Fibroblast of villous mesenchyme (primary cell): ENCODE measurements at places on chromosomes 3 and 15.

GRCh38 chr3:152073267-152073666 lies 195.5 kb upstream of the MBNL1 start:
- DNase-seq: peak; percentile 38

DNA sequence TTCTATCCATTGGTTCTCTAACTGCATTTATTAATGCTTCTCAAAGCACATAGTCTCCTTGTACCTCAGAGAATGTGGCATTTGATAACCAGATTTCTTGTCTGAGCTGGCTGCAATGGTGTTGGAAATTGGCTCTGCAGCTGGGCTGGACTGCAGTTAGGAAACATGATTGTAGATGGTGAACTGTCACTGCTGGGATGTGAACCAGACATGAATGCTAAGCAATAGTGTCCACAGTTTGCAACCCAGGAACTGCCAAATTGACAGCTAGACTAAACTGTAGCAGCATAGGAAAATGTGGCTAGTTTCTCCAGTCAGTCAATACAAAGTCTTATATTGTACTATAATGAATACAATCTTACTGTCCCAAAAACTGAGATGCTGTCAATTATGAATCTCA lies 656.6 kb upstream of the GOLIM4 start:
- no peak for DNase-seq

DNA sequence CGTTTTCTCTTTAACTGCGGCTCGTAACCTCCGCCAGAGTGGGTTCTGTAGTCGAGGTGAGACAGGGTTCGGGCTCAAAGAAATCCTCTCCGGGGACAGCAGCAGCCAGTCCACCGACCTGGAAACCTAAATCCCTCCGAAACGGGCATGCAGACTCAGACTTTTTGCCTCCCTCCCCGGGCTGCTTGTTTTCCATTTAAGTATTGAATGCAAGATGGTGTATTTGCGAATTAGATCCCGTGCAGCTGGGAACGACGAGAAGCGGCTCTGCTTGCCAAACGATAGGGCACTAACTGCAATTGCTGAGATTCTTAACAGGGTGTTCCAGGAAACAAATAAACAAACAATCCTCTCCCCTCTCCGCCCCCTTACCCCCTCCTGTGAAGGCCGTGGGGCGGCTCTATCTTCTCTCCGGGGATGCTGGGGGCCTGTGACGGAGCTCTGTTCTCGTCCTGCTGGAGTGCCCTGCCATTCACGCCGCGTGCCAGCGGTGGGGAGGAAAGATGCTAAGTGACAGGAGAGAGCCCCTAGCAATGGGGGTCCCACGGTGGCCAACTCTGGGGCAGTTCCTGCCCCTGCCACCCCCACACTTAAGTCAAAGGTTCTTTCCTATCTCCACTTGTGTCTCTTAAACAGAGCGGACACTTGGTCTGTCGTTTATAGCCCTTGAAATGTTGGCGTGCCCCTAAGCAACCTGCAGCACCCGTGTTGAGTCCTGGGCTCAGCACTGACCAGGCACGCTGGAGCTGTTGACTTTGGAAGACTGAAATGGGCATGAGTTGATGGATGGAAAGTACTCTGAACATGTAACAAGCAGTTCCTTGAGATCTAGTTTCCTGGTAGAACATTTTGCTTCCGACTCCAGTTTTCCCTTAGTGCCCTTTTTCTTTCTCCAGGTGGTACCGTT lies 1.3 kb upstream of the ETV5 start:
- DNase-seq: peak; percentile 54

- DNase-seq: no peak
Measured at GRCh38 chr3:185172086-185173049, 19.5 kb upstream of the C3orf70 start.

DNA sequence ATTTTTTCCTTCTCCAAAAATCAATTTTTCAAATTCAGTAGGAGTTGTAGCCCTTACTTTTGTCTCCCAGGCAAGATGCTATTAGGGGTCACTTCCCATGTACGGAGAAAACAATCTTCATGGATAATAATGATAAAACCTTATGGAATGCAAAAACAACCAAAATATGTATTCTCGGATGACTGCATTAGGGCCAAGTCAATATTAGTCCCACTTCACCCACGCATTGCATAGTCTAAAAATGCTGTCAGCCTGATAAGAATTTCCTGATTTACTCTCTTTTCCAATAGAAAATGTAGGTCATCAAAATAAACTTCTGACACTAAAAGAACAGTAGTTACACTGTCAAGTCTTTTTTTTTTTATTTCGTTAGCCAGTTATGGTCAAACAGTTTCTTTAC lies 2.7 kb downstream of the VGLL3 start:
- DNase-seq: peak; percentile 79

GRCh38 chr3:175266478-175266877 lies 407.3 kb downstream of the NAALADL2 start:
- DNase-seq: peak; percentile 22

DNA sequence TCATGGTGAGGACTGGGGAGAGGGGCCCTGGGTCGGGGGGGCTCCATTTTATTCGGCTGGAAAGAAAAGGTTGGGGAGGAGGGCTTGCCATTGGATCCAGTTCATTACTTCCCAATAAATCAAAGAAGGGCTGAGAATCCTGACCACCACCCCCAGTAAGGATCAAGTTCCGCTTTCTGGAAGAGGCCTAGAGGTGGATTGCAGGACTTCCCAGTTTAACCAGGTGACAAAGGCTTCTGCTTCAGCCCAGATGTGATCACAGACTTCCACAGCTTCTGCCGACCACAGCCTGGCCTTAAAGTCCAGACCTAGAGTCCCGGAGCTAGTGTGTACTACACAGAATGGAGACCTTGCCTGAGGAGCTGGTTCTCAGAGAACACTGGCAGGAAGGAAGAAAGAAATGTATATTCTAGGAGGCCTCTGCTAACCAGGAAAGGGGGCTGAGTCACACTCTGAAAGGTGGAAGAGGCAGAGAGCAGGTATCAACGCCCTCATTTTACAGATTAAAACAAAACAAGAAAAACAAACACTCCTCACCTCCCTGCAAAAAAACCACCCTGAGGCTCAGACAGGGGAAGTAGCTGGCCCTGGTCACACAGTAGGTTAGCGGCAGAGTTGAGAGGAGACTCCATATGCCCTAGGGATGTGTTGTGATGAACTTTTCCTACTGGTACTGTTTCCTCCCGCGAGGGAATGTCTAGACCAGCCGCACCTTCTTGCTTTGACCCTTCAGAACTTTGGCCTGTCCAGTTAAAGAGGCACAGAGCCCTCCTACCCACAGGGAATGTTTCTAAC lies 1.1 kb upstream of the CEMIP start:
- no peak for DNase-seq

DNA sequence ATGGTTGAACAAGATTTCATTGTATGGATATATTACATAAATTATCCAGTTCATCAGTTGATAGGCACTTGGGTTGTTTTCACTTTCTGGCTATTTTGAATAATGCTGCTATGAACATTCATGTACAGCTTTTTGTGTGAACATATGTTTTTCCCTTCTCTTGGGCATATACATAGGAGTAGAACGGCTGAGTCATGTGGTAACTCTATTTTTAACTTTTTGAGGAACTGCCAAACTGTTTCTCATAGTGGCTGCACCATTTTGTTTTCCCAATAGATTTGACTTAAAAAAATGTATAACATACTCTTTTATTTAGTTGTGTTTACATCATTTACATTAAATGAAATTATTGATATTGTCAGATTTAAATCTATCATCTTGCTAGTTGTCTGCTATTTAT lies 28.8 kb upstream of the RFX7 start:
- no peak for DNase-seq

- no peak for DNase-seq
Measured at GRCh38 chr3:127275287-127275781, 12.5 kb downstream of the PRR20G start.

DNA sequence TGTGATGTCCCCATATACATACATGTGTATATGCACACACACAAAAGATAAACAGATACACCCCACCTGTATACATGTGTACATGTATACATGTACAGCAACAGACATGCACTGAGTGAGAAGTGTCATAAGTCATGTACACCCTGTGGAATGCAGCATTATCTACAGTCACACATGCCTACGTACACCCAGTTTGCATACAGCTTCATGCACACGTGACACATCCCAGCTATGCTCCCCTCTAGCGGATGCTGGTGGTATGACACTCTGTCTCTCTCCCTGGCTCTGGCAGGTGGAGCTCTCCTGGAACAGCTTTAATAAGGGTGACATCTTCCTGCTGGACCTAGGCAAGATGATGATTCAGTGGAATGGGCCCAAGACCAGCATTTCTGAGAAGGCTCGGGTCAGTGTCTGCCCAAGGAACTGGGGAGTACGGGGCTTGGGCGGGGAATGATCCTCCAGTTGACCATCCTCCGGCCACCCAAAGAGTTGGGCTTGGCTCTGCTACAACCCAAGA lies 6.3 kb downstream of the VILL start:
- DNase-seq: peak; percentile 69

- peak; percentile 42 for DNase-seq
Measured at GRCh38 chr3:31010491-31010890, 116.0 kb upstream of the GADL1 start.

- no peak for DNase-seq
Measured at GRCh38 chr3:181326637-181327223, 337.2 kb upstream of the DNAJC19 start.

- no peak for DNase-seq
Measured at GRCh38 chr3:101842245-101842934, 6.9 kb upstream of the NFKBIZ start.

DNA sequence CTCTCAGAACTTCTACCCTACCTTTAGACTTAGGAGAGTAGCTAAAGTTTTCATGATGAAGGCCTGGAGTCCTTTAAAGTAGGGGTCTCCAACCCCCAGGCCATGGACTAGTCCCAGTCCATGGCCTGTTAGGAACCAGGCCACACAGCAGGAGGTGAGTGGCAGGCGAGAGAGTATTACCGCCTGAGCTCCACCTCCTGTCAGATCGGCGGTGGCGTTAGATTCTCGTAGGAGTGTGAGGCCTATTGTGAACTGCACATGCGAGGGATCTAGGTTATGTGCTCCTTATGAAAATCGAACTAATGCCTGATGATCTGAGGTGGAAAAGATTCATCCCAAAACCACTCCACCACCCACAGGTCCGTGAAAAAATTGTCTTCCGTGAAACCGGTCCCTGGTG lies 18.3 kb upstream of the CACNA2D3 start:
- no peak for DNase-seq

DNA sequence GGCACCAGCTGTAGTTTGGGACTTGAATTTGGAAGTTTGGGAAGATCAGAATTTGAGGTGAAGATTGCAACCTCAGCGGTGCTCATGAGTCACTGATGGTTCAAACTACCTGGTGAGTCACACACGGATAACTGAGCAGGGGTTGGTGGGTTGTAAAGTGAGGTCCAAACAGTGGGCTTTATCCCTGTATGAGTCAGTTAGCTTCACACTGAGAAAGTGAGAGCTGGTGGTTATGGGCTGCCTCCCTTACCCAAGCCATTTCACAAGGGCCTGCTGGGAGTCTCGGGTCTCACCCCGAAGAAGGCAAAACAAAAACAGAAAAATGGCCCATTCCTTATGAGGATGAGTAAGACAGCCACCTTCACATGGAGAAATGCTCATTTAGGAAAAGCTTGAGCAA lies 77.0 kb downstream of the ITGA11 start:
- peak; percentile 97 for DNase-seq

DNA sequence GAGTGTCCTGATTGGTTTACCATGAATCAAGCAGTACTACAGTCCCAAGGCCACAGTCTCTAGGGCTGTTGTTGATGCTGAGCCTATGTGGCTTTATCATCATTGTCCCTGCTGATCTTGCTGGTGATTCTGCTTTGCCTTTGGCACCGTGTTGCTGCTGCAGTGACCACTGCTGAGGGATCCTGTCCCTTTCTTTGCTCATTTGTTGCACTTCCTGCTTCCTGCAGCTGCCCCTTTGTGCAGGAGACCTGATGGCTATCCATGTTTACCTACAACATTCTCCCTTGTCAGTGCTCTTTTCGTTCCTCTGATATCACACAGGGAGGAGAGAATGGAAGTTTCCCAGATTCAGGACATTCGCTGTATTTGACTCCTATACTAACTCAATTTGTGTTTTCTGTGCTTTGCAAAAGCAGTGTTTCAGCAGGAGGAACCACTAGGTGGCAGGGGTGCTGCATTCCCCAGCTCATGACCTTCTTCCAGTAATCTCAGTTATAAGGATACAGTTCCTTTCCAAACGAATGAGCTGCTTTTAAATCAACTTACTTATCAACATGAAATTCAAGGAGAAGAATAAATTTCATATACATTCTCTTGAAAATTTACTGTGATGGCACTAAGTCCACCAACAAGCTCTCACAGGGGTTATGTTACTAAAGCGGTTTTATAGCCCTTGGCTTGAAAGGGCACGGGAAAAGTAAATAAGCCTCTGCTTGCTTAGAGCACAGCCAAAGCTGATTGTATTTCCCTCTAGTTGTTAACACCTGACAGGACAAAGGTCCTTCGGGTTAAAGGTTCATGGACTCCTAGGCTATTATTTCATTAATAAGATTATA lies 9.7 kb upstream of the THUMPD3 start:
- peak; percentile 75 for DNase-seq

GRCh38 chr3:168336276-168336675 lies 240.6 kb upstream of the GOLIM4 start:
- DNase-seq: peak; percentile 2

DNA sequence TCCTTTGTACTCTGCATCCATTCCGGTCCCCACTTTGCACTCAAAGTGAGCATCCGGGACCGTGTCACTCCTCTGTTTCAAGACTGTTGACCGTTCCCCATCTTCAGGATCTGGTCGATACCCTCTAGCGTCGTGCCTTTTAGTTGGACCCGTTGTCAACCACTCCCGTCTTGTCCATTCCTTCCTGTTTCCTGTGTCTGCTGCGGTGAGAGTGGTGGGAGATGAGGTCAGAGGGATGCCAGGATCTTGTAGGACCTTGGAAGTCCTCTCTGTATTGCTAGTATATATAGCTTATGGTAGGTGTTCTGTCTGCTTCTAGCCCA lies 624 bp downstream of the BRK1 start:
- peak; percentile 59 for DNase-seq

GRCh38 chr15:35505809-35506208 lies 40.2 kb downstream of the DPH6 start:
- no peak for DNase-seq

- DNase-seq: no peak
Measured at GRCh38 chr3:16841904-16842271, 42.9 kb upstream of the PLCL2 start.

DNA sequence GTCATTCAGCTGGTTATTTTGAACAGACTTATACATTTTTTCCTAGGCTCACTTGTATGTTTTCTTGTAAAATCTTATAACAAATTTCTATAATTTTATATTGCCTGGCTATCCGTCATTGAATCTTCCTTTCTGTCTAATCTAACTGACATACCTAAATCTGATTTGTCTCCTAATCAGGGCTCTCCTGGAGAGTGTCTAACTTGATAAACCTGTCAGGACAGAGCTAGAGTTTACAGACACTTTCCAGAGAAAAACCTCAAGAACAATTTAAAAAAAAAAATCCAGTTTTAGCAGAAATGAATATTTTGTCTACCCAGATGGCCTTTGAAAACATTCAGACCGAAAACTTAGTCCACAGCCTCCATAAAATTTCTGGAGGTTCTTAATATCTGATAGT lies 1305.8 kb downstream of the ROBO1 start:
- DNase-seq: no peak

DNA sequence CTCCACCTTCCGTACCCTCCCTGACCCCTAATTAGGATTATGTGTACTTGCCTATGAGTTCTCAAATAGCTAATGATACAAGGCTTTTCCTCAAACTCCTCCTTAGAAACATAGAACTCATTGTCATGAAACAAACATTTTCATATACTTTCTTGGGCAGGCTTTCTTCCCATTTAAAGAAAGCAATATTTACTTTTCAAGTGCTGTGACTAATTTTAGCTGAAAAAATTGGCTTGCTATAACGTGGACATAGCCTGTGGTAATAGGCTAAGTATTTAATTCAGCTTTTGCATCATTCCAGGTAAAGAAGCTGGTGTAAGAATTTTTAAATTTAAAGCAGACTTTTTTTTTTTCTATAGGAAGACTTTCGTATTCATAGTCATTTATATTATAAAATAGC lies 208.7 kb downstream of the SOX2 start:
- no peak for DNase-seq
